AG09319 (cell line): ENCODE measurements at places on chromosomes 2 and 18.

DNA sequence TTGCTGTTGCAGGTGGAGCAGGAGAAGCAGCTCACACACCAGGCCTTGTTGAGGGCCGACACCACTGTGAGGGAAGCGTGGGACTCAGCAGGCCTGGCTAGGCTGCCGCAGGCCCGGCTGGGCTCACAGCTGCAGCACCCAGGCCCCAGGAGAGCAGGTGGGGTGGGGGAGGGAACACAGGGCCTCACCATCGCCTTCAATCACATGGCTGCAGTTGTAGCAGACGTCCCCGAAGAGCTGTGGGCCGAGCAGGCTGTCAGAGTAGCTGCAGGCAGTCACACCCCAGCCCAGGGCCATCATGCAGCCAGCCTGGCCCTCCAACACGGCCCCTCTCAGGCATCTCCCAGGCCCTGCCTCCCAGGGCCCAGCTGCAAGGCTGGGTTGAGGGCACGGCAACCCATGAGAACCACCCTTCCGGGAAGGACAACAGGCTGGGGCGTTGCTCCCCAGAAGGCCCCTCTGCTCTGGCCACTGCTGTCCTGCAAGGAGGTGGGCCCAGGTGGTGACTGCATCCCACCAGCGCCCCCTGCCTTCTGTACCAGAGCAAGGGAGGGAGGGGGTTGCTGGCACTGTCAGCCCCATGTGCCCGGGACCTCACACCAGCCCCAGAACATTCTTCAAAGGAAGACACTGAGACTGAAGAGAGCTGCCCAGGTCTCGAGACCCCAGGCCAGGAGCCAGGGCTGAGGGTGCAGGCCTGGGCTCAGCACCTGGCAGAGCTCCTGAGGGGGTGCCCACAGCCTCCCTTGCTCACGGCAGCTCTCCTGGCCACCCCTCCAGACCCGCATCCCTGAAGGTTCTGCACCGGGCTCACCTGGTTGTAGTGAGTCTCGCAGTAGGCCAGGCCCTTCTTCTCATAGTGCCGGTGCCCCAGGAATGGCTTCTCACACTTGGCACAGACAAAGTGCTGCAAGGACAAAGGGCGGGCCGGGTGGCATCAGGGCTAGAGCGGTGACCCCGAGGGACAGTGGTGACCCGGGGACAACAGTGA, 5.6 kb upstream of the GPR17 start:
- DNase-seq, result no peak

DNA sequence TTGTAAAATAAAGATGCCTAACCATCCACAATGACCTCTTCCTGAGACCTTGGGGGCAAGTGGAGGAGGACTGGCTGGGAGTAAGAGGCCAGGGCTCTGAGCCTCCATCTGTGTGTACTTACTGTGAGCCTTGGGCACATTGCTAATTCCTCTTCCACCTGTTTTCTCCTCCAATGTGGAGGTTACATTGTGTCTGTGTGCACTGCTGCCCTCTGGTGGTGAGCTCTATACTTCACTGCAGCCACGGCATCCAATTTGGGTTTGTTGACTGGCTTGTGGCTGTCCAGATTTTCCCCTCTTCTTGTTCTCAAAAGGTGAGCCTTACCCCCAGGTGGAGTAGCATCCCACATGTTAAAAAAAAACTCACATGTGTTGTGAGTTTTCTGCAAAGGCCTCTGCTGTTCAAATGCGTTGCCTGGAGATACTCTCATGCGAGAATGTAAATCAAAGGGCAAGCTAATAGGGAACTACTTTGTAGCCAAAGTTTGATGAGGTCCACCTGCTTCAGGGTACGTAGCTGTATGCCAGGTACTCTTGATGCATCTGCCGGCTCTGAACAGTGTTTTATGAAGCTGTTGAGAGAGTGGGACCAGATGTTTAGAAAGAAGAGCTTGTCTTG, 80.8 kb downstream of the APOB start:
- DNase-seq, result peak; percentile 10

DNA sequence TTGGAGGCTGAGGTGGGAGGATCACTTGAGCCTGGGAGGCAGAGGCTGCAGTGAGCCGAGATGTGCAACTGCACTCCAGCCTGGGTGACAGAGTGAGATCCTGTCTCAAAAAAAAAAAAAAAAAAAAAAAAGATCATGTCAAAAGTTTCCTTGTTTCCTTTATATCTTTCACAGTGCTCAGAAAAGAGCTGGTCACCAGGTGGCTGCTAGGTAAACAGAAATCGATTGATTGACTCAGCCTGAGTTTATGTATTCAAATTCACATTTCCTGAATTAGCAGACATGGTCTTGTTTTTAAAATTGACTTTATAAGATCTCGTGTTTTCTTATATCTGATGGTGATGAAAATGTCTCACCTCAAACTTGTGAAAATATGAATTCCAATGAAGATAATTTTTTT, 261.8 kb upstream of the FANCL start:
- no peak for DNase-seq

DNA sequence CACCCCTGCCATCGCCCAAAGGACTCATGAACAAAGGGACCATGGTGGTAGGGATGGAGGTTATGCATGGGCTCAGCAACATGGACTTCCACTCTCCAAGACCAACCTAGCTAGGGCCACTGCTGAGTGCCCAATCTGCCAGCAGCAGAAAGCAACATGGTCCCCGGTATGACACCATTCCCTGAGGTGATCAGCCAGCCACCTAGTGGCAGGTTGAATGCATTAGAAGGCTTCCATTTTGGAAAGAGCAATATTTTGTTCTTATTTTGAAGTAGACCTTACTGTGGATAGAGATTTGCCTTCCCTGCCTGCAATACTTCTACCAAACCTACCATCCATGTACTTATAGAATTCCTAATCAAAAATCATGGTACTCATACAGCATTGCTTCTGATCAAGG, 99.8 kb downstream of the METTL4 start:
- no peak for DNase-seq
